ENCODE measurements at places on chromosomes 16 and 17.

DNA sequence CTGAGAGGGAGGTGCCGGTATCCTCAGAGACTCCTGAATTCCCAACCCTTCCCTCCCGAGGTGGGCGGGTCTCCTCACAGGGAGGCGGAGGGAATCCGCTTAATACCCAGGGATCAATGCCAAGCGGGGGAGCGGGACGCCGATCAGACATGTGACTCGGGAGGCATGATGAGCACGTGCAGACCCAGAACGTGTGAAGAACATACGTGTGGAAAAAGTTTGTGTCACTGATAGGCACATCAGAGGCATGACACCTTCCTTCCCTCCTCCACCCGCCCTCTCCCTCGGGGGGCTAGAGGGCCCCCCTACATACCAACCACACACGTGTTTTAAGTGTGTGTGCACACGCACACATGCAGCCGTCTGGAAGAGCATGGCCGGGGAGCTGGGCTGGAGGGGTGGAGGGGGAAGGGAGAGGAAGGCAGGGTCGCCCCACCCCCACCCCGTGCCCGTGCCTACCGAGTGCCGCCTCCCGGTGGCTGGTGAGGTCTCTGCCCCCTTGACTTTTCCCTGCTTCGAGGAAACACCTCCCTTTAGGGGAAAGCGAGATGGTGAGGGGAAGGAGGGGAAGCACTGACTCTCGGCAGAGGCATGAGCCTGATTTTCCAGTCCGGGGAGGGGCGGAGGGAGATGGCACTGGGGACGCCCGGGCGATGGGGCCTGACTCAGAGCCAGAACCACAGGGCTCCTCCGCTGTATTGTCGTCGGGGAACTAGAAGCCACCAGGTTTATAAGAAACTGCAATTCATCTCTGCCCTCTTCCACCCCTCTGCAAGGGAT is 12.1 kb upstream of the TBX21 start:
- DNase-seq, result no peak

DNA sequence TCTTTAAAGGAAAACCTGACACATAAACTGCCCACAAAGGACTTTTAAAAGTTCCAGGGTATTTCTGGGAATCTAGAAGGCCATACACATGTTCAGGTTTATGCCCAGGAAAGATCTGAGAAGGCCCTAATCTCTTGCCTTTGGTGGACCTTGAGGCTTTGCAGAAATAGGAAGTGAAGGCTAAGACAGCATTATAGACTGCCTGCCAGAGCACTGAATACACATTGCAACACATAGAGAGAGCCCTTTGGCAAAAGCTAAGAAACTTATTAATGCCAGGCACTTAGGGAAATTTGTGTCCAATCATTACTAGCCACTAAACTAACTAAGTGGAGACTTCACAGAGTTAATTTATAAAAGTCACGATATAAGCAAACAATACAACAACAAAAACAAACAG is 70.4 kb downstream of the MMD start:
- no peak for DNase-seq

- DNase-seq, result no peak
Observed at GRCh38 chr17:64504769-64505339, 1.2 kb downstream of the DDX5 start.

GRCh38 chr17:81094509-81095382 is 59.8 kb downstream of the BAIAP2 start:
- peak; percentile 94 for DNase-seq

GRCh38 chr16:27640277-27640600 is 90.3 kb downstream of the KATNIP start:
- DNase-seq, result no peak

- DNase-seq, result peak; percentile 52
Observed at GRCh38 chr17:80337195-80337895, 76.7 kb downstream of the RNF213 start.

DNA sequence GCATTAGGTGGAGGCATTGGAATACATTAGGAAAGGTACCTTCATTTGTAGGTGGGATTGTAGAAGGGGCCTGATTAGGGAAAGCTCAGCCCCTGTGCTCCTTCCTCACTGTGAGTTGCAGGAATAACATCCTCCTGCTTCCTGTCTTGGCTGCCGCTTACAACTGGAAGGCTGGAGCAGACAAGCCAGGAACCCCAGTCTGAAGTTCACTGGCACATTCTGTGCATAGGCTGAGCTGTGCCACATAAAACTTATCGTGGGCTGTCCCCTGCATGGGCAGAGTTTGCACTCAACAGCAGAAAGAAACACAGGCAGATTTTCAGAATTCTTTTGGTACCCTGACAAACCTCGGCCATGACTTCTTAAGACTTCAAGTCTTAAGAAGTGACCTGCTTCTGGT is 200.1 kb downstream of the SALL1 start:
- no peak for DNase-seq

DNA sequence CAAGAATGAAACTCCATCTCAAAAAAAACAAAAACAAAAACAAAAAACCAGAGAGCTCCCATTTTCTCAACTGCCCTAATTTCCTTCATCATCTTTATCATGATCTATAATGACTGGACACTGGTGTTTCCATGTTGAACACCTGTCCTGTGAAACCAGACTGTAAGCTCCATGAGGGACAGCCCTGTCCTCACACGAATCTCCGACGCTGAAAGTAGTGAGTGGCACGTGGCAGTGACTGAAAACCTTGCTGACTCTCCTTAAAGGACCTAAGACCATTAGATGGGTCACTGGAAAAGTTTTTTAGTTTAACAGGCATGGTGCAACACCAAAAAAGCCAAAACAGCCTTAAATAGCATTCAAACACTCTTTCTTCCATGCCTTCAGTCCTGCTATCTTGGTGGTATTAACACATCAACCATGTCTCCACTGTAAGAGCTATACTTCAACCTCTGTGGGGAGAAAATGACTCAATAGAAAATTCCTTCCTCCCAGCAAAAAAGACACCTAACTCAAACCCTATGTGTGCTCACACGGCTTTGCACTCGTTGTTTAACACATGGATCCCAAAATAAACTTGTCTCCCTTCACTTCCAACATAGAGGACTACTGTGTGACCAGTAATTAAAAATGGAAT is 8.3 kb downstream of the AXIN2 start:
- DNase-seq, result no peak

DNA sequence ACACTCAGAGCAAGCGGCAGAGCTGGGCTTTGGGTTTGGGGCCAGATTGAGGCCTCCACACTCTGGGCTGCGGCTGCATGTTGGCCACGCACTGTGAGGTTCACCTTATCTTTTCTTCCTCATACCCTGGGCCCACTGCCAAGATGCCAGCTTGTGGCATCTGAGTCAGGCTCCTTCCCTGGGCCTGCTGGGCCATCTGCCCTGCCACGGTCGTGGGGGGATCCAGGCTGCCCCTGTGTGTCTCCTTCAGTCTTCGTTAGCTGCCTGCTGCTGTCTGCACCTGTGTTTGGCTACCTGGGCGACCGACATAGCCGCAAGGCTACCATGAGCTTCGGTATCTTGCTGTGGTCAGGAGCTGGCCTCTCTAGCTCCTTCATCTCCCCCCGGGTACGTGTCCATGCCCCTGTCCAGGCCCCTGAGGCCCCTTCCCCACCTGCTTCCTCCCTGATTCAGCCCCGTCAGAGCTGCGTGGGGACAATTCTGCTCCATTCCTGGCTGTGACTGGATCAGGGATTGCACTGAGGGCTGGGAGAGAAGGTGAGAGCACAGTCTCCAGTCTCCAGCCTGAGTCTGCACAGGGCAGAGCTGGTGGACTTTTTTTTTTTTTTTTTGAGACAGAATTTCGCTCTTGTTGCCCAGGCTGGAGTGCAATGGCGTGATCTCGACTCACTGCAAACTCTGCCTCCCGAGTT is 11.2 kb downstream of the SPNS3 start:
- no peak for DNase-seq

- DNase-seq, result no peak
Observed at GRCh38 chr16:86584726-86585721, 6.7 kb downstream of the FOXL1 start.

Measured in sigmoid colon (tissue), 7 donors.